ENCODE measurements at places on chromosomes 12 and 14. TPM values are rescaled to one million over a fixed set of nuclear protein-coding genes. Genes with fewer than 3 reads are reported as not detected.
A peak's percentile ranks its signal among the peaks of the same experiment; 100 is the strongest.

Gene OVCH1
- not detected for polyA plus RNA-seq

- H3K27ac ChIP-seq = no peak overlapping the region
- no peaks in the 10 kb centered on the region for H3K36me3 ChIP-seq
- no peaks in the 10 kb centered on the region for H3K27me3 ChIP-seq
- H3K4me3 ChIP-seq = no peak overlapping the region
- no peaks in the 10 kb centered on the region for H3K4me1 ChIP-seq
- DNase-seq = no peak
These were observed 153.0 kb upstream of the DIO2 start for GRCh38 chr14:80364274-80364673.

- no peak overlapping the region for H3K27ac ChIP-seq
- DNase-seq = no peak
- H3K4me1 ChIP-seq = no peaks in the 10 kb centered on the region
- no peaks in the 10 kb centered on the region for H3K27me3 ChIP-seq
These were observed 11.9 kb downstream of the TMTC3 start for GRCh38 chr12:88153959-88154358.

DNA sequence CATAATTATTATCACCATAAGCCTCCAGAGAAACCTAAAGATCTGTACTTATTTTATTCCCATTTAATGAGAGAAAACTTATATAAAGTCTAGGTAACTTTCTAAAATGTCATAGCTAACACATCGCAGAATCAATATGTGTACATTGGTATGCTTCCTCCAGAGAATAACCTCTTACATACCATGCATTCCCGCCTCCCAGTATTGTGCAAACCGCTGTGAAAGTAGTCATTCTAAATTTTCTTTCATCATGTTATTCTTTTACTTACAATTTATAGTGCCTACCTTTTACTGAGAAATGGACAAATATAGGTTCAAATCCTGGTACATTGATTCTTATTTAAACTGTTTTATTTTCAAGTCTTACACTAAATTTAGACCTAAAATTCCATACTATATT lies 463.4 kb downstream of the LRFN5 start:
- H3K4me1 ChIP-seq = no peaks in the 10 kb centered on the region
- H3K4me3 ChIP-seq = no peak overlapping the region
- H3K36me3 ChIP-seq = no peaks in the 10 kb centered on the region
- no peaks in the 10 kb centered on the region for H3K27me3 ChIP-seq

Gene TMEM132D
- not detected for polyA plus RNA-seq

DNA sequence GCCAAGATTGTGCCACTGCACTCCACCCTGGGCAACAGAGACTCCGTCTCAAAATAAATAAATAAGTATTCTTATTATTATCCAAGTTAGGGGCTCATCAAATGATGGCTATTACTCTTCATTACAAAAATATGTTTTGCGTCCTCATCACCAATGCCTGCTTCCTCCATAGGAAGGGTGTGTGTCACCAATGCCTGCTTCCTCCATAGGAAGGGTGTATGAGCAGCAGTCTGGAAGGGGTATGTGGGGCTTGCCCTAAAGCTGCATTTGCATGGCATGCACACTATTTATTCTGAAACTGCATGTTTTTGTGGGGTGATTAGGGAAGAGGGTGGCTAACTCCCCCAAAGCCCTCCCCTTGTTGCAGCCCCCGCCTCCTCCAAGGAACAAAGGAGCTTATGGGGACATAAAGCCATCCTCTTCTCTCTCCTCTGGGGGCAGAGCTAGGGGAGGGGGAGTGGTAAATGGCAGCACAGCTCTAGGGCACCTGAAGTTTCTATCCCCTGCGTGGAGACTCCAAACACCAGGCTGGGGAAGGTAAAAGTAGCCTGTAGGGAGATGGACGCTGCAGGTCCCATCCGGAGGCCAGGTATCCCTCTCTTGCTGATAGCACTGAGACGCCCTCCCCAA lies 1.3 kb downstream of the CAMKK2 start:
- H3K27ac ChIP-seq = peak overlapping the region; percentile 73
- no peaks in the 10 kb centered on the region for H3K27me3 ChIP-seq
- DNase-seq = no peak
- H3K4me3 ChIP-seq = peak overlapping the region; percentile 88
- peaks cover 17% of the 10 kb centered on the region for H3K4me1 ChIP-seq
- H3K36me3 ChIP-seq = no peaks in the 10 kb centered on the region

Gene GDF3
- polyA plus RNA-seq = not detected

DNA sequence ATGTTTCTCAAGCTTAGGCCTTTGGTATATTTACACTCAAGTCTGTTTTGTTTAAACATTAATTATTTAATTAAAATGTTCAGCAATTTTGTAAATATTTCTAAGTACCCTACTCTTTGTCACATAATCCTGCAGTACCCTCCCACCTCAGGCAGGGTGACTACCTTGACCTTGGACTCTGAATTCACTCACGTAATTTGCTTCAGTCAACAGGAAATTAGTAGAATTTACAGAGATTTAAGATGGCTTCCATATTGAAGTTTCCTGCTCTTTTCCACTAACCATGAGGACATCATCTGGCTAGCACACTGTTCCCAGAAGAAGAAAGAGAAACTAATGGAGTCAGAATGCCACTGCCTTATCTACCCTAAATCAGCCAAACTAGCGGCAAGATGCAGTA lies 967 bp upstream of the TAS2R19 start:
- H3K27ac ChIP-seq = no peak overlapping the region
- H3K4me1 ChIP-seq = no peaks in the 10 kb centered on the region
- no peak overlapping the region for H3K4me3 ChIP-seq
- no peaks in the 10 kb centered on the region for H3K27me3 ChIP-seq

Gene TSPAN11
- not detected for polyA plus RNA-seq

- H3K27ac ChIP-seq = no peak overlapping the region
- H3K4me1 ChIP-seq = peaks cover 8% of the 10 kb centered on the region
- no peak overlapping the region for H3K4me3 ChIP-seq
- no peaks in the 10 kb centered on the region for H3K36me3 ChIP-seq
- H3K27me3 ChIP-seq = peaks cover 2% of the 10 kb centered on the region
These were observed 5.2 kb upstream of the MAP3K9 start for GRCh38 chr14:70814466-70814865.

DNA sequence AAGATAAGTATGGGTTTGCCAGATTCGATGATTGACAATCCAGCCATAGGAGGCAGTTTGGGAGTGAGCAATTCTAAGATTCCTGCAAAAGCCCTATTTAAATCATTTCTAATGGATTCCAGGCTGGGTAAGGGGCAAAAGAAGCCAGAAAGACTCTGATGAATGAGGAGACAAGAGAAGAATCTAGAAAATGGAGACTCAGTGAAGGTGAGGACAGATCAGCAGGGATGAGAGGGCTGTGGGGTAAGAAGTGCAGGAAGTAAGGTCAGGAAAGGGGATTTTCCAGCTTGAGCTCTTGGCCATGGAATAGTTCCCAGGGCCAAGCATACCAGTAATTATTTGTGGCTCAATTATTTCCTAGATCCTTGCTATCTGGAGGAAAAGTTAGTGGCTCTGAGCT lies 87.3 kb downstream of the TMX1 start:
- no peaks in the 10 kb centered on the region for H3K36me3 ChIP-seq
- H3K4me3 ChIP-seq = no peak overlapping the region
- H3K4me1 ChIP-seq = no peaks in the 10 kb centered on the region
- no peak for DNase-seq
- peaks cover 2% of the 10 kb centered on the region for H3K27me3 ChIP-seq

GRCh38 chr12:52651726-52652261 lies at the start of gene KRT2:
Gene KRT2, minus strand, starts transcription at chr12:52652211. Its CDS starts 69 bp downstream, at chr12:52652142.
- no peak for DNase-seq
- H3K4me3 ChIP-seq = no peak within 1 kb of the TSS
- H3K4me1 ChIP-seq = peaks cover 27% of the 10 kb centered on the region

DNA sequence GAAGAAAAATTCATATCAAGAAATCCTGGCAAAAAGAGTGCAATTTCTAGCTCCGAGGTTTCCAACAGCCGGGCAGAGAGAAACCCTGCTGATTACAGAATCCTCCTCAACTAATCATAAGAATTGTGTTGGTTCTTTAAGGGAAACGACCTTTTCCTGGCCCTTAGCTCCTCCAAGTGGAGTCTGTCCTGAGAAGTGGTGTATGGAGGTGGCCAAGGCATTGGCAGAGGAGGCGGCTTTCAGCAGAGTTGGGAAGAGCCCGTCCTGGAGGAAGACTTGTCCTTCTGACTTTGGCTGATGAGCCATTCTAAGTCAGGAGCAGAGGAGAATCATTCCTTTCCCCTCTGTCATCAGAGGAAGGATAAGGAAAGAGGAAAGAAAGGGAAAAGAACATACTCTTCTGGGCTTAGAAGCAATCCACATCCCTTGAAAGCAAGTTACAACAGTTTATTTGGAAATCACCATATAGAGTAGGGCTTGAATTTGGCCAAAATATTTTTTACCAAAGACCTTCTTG lies 46.5 kb upstream of the PTCSC3 start:
- no peak overlapping the region for H3K4me3 ChIP-seq
- H3K27ac ChIP-seq = no peak overlapping the region
- no peaks in the 10 kb centered on the region for H3K36me3 ChIP-seq
- H3K27me3 ChIP-seq = no peaks in the 10 kb centered on the region
- no peak for DNase-seq

GRCh38 chr12:27614866-27615265 lies 81.4 kb upstream of the REP15 start:
- no peak overlapping the region for H3K27ac ChIP-seq
- H3K36me3 ChIP-seq = no peaks in the 10 kb centered on the region
- H3K27me3 ChIP-seq = no peaks in the 10 kb centered on the region
- no peaks in the 10 kb centered on the region for H3K4me1 ChIP-seq
- no peak for DNase-seq
- H3K4me3 ChIP-seq = no peak overlapping the region

Gene BIN2
- 353 TPM for polyA plus RNA-seq

- H3K27ac ChIP-seq = no peak overlapping the region
- no peaks in the 10 kb centered on the region for H3K36me3 ChIP-seq
- no peaks in the 10 kb centered on the region for H3K4me1 ChIP-seq
- no peak for DNase-seq
- no peak overlapping the region for H3K4me3 ChIP-seq
- H3K27me3 ChIP-seq = no peaks in the 10 kb centered on the region
These were observed 29.2 kb downstream of the FBLN5 start for GRCh38 chr14:91918186-91918883.

GRCh38 chr14:92532490-92533163 lies 19.0 kb downstream of the RIN3 start:
- H3K36me3 ChIP-seq = no peaks in the 10 kb centered on the region
- H3K4me1 ChIP-seq = peaks cover 94% of the 10 kb centered on the region
- peaks cover 11% of the 10 kb centered on the region for H3K27me3 ChIP-seq
- DNase-seq = no peak
- H3K27ac ChIP-seq = peak overlapping the region; percentile 100

- no peaks in the 10 kb centered on the region for H3K36me3 ChIP-seq
- H3K27ac ChIP-seq = no peak overlapping the region
- H3K4me3 ChIP-seq = no peak overlapping the region
These were observed 44.0 kb upstream of the CSRP2 start for GRCh38 chr12:76922866-76923265.

Gene EGLN3
- 1.6 TPM for polyA plus RNA-seq

Gene PIWIL1
- not detected for polyA plus RNA-seq

GRCh38 chr12:87847147-87847546 lies 182.1 kb downstream of the C12orf50 start:
- no peak overlapping the region for H3K27ac ChIP-seq
- no peak overlapping the region for H3K4me3 ChIP-seq
- no peaks in the 10 kb centered on the region for H3K4me1 ChIP-seq
- no peak for DNase-seq

Gene TNFRSF1A
- 67.0 TPM for polyA plus RNA-seq

Gene KLRD1
- 1,330 TPM for polyA plus RNA-seq

GRCh38 chr12:69179786-69180185 lies 59.6 kb upstream of the CPSF6 start:
- no peak overlapping the region for H3K4me3 ChIP-seq
- H3K27ac ChIP-seq = no peak overlapping the region
- peaks cover 8% of the 10 kb centered on the region for H3K27me3 ChIP-seq
- no peaks in the 10 kb centered on the region for H3K36me3 ChIP-seq
- DNase-seq = no peak
- no peaks in the 10 kb centered on the region for H3K4me1 ChIP-seq

- DNase-seq = no peak
- H3K4me3 ChIP-seq = no peak overlapping the region
- no peak overlapping the region for H3K27ac ChIP-seq
- peaks cover 8% of the 10 kb centered on the region for H3K4me1 ChIP-seq
- peaks cover 4% of the 10 kb centered on the region for H3K27me3 ChIP-seq
These were observed 16.4 kb upstream of the SELPLG start for GRCh38 chr12:108650083-108650482.

DNA sequence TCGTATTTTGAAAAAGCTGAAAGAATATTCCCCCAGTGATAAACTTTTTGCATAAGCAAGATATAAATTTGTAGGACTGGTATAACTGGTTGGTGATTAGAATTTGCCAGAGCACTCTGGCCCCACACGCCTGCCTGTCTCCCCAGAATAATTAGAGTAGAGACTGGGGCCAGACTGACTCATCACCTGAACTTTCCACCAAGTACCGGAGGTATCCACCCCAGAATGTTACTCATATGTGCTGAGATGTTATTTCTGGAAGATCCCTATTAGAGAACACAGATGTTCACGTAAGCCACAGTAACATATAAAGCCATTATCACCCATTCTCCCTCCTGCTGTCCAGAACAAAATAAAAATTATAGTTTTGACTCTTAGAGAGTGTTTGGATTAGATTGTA lies 49.5 kb upstream of the PIWIL1 start:
- no peaks in the 10 kb centered on the region for H3K36me3 ChIP-seq
- no peaks in the 10 kb centered on the region for H3K4me1 ChIP-seq
- H3K27me3 ChIP-seq = peaks cover 3% of the 10 kb centered on the region
- DNase-seq = no peak
- no peak overlapping the region for H3K27ac ChIP-seq

DNA sequence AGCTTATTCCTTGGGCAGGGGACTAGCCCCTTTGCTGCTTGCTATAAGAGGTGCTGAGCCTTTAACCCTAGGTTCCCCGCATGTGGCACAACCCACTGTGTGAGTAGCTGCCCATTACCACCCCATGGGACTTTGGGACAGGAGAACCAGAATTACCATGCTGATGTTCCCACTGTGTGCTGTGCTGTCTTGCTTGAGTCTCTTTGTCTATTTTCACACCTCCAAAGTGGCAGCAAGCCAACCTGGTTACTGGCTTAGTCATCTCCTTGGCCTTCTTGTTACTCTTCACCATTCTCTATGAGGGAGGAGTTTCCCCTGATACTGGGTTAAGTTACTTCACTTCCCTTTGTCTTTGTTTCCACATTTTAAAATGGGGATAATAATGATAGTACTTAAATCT lies 73.4 kb upstream of the ETV6 start:
- no peak overlapping the region for H3K4me3 ChIP-seq
- H3K4me1 ChIP-seq = no peaks in the 10 kb centered on the region
- H3K27me3 ChIP-seq = peaks cover 5% of the 10 kb centered on the region
- no peak overlapping the region for H3K27ac ChIP-seq
- no peaks in the 10 kb centered on the region for H3K36me3 ChIP-seq

DNA sequence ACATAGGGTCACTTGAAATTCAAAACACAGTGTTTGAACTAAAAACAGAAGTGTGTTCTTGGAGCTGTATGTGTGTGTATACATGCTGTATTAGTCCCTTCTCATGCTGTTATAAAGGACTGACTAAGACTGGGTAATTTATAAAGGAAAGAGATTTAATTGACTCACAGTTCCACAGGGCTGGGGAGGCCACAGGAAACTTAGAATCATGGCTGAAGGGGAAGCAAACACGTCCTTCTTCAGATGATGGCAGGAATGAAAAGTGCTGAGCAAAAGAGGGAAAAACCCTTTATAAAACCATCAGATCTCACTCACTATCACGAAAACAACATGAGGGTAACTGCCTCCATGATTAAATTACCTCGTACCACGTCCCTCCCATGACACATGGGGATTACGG lies 224.1 kb downstream of the BCAT1 start:
- DNase-seq = no peak
- peaks cover 3% of the 10 kb centered on the region for H3K36me3 ChIP-seq
- H3K4me1 ChIP-seq = peaks cover 19% of the 10 kb centered on the region
- H3K27ac ChIP-seq = no peak overlapping the region

Gene CD163
- polyA plus RNA-seq = 6.0 TPM
